ENCODE measurements at places on chromosomes 6 and 20. TPM values are rescaled to one million over a fixed set of nuclear protein-coding genes. Genes with fewer than 3 reads are reported as not detected.

Gene F13A1
- 136 TPM for total RNA-seq

Gene SEL1L2
- total RNA-seq, result 0.43 TPM

- DNase-seq, result peak; percentile 71
Observed at GRCh38 chr6:43878823-43879495, 108.9 kb downstream of the VEGFA start.

DNA sequence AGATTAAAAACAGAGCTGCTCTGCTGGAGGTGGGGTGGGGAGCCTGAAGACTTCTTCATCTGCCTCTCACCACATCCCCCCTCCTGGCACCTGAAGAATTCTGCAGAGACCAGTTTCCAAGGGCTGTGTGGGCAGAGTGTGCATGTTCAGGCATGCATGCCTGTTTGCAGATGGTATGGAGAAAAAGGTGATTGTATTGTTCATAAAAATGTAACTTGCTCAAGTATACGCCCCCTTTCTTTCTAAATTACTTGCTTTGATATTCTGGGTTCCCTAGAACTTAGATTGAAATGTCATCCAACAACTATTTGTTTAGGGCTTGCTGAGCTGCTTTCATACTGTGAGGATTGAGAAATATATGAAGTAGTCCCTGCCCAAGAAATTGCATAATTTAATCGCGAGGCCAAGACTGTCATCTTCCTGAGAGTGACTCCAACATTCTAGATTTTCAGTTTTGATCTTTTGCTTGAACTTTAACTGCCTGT lies 83.6 kb downstream of the LCA5 start:
- no peak for DNase-seq

DNA sequence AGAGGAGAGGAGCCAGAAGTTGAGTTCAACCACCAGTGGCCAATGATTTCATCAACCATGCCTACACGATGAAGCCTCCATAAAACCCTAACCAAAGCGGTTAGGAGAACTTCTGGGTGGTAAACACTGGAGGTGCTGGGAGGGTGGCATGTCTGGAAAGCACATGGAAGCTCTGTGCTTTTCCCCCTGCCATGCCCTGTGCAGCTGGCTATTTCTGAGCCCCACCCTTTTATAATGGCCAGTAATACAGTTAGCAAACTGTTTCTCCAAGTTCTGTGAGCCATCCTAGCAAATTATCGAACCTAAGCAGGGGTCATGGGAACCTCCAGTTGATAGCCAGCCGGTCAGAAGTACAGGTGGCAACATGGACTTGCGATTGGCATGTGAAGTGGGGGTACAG lies 147.8 kb upstream of the INSM1 start:
- DNase-seq, result no peak

Gene R3HDML
- not detected for total RNA-seq

DNA sequence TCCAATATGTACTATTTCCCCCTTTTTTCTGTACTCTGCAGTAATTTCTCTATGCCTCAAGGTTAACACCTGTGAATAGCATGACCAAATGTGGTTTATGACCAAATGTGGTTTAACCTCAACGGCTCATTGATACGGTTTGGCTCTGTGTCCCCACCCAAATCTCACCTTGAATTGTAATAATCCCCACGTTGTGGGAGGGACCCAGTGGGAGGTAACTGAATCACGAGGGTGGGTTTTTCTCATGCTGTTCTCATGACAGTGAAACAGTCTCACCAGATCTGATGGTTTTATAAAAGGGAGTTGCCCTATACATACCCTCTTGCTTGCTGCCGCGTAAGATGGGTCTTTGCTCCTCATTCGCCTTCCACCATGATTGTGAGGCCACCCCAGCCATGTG lies 18.7 kb downstream of the DEK start:
- no peak for DNase-seq

Gene OPRM1
- not detected for total RNA-seq

DNA sequence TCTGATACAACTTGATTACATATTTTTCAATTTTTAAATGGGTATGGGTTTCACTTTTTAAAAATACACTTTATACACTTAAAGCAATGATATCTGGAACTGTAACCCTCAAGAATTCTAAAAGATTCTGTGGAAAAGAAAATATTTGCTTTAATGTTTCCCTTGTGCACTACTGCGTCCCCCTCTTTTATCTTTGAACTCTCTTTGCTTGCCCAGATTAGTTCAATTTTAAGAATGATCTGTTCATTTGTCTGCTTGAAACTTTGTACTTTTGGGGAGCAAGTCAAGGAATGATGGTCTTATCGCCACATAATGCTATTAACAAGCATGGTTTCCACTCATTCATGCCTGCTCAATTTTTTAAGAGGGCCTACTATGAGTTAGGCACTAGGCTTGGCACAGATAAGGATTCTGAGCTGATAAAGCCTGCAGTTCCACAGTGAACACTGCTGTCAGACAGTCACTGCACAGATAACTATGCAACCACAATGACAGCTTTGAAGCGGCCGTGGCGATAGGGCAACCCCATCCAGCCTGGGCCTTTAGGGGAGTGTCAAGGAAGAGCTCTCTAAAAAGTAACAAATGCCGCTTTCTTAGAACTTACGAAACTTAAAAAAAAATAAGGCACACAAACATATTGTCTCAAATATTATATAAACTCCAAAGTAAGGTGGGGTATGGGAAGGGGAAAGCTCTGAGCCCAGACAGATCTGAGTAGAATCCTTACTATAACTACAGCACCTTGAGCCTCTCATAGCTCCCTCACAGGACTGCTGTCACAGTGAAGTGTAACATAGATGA lies 29.7 kb downstream of the FYN start:
- DNase-seq, result peak; percentile 50

DNA sequence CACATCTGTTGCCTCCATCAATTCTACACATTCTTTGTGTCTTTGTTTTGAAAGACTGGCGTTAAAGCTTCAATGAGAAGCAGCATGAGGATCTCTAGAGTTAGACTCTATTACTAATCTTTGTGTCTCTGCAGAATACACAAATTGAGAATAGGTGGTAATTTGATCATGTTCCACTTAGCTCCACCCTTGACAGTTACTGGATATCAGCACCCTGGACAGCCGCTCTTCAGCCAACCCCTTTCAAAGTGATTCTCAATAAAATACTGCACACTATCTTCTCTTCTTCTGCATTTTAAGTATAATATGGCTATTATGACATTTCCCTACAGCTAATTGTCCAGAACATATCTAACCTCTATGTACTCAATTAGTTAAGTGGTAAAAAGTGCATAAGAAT lies 54.3 kb upstream of the CNR1 start:
- DNase-seq, result no peak

Data from Right ventricle myocardium superior (tissue), 1 donor.